ENCODE measurements at places on chromosomes 6 and 20. TPM values are rescaled to one million over a fixed set of nuclear protein-coding genes. Genes with fewer than 3 reads are reported as not detected.

DNA sequence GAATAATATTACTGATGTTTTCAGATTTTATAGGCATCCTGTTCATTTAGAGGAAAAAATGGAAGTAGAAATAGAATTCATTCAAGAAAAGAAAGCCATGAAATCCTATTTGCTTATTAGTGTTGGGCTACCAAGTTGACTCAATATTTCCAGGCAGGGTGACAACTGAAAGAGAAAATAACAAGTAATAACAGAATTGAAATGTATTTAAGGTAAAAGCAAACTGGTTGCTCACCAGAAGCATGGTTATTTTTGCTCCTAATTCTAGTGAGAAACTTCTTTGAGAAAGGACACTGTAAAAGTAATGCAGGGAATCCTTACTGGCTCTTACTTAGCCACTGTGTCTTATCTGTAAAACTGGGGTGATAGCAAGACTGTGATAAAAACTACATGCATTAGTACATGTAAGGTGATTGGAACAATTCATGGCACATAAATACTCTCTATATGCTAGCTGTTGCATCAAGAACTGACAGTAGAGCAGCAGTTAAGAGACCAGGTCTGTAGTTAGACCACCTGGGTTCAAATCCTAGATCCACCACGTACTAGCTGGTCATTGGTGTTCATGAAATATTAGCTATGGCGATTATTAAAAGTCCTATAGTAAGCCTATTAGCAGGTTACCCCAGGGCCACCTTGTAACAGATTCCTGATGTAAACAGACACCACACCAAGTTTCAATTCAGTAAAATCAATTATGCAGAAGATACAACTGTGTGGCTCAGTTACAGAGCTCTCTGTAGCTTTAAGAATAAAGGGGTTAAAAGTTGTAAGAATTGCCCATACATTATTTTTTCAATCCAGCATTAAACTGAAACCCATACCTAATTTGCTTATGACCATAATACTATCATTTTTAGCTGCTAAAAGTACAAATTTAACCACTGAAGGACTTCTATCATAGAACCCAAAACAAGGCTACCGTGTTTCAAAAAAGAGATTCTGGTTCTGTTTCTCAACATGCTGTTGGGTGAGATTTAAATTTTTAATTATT lies 159.2 kb upstream of the COL21A1 start:
- no peak overlapping the region for H3K27ac ChIP-seq
- no peak overlapping the region for H3K4me3 ChIP-seq

- H3K27me3 ChIP-seq = no peaks in the 10 kb centered on the region
- H3K36me3 ChIP-seq = no peaks in the 10 kb centered on the region
- H3K27ac ChIP-seq = no peak overlapping the region
- H3K4me1 ChIP-seq = peaks cover 27% of the 10 kb centered on the region
Measured at GRCh38 chr6:138484018-138484731, 15.1 kb downstream of the NHSL1 start.

DNA sequence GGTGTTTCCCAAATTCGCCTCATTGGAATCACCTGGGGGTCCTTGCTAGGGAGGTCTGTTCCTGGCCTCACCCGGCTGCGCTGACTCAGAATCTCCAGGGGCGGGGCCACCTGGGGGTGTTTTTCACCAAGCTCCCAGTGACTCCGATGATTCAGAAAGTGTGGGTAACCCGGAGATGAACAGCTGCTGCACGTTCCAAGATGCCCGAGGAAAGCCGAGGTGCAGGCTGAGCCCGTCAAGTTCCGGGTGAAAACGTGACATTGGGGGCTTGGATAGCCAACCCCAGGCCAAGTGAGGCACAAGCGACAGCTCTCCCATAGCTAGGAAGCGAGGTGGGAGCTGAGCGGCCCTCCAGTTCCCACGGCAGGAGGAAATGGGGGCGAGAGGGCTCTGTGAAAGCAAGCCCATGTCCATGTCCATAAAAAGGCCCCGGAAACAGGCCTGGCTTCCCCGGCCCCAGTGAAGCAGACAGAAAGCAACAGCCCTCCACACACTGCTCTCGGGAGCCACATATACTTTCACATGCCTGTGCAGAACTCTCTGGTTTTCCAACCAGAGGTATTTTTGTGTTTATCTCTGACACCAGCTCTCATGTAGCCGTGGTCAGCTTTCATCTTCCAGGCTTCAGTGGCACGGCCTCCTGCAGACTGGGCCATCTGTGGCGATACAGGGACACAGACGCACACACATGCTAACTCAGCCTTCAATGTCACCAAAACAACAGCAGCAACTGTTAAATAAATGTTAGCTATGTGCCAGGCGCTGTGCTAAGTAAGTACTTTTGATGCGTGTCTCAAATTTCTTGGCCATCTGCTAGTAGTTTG lies 90.7 kb upstream of the CCDC28A start:
- no peaks in the 10 kb centered on the region for H3K4me1 ChIP-seq
- H3K27ac ChIP-seq = no peak overlapping the region
- no peaks in the 10 kb centered on the region for H3K27me3 ChIP-seq
- DNase-seq = no peak

PRKN gene
- total RNA-seq = 2.8 TPM

DNA sequence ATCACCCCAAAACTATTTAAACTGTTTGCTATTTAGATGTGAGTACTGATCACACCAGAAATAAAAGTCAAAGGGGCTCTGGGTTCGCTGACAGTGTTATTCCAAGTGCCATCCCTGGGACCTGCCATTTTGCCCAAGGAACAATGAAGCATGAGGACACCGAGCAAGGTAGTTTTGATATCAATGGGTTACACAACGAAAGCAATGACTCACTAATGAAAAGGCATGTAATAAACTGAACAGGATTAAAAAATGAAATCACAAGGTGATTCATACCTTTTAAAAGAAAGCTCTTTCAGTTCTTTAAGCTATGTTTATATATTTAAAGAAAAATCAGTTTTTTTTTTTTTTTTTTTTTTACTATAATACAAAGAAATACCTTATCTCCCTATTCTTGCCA lies 102.0 kb downstream of the HS3ST5 start:
- no peaks in the 10 kb centered on the region for H3K27me3 ChIP-seq
- DNase-seq = no peak
- no peaks in the 10 kb centered on the region for H3K4me1 ChIP-seq
- H3K27ac ChIP-seq = no peak overlapping the region
- no peak overlapping the region for H3K4me3 ChIP-seq

DNA sequence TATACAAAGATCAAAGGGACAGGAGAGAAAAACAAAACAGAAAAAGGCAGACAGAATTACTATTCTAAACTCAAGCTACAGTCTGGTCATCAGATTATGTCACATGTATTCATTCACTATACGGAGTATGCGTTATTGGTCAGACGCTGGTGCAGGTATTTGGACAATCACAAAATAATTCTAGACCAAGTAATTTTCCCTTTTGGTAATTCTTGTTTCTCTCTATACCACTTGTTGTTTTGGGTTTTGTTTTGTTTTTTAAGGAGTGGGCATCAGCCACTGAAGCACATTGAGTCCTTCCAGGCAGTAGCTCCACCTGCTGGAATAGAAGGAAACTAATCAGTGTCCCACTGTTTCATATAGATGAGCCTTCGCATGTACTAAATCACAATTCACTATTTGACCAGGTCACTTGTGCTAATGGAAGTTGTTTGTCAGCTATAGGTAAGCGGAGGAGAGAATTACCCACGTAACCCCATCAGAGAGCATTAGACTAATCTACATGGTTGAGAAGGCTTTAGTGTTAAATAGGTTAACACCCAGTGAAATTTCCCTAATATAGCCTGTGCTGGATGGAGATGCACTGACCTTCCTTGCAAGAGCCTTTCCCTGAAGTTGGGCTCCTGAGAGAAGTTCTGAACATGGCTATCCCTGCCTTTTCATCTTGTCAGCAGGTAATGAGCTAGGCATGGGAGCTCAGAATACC lies 77.9 kb downstream of the TNFAIP3 start:
- H3K4me1 ChIP-seq = no peaks in the 10 kb centered on the region
- H3K27me3 ChIP-seq = no peaks in the 10 kb centered on the region
- no peak overlapping the region for H3K27ac ChIP-seq
- DNase-seq = peak; percentile 60
- no peak overlapping the region for H3K4me3 ChIP-seq

DNA sequence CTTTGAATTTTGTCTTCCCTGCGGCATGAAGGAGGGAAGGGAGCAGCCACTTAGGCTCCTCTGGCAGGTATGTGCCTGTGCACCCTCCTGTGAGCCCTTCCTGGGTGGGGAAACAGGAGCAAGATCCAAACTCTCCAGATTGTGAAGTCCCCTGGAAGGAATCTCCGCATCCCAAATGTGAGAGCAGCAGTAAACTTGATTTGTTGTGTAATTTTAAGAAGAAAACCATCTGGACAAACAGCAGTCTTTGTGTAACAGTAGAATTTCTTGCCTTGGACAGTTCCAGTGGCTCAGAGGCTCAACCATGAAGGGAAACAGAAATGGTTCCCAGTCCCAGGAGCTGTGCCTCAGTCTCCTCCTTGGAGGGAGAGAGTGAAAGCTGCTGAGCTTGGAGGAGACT lies 39.7 kb downstream of the CDH26 start:
- H3K27me3 ChIP-seq = no peaks in the 10 kb centered on the region
- no peak for DNase-seq
- peaks cover 4% of the 10 kb centered on the region for H3K4me1 ChIP-seq
- no peak overlapping the region for H3K27ac ChIP-seq
- H3K4me3 ChIP-seq = no peak overlapping the region

SALL4 gene
- total RNA-seq = 274 TPM

DNA sequence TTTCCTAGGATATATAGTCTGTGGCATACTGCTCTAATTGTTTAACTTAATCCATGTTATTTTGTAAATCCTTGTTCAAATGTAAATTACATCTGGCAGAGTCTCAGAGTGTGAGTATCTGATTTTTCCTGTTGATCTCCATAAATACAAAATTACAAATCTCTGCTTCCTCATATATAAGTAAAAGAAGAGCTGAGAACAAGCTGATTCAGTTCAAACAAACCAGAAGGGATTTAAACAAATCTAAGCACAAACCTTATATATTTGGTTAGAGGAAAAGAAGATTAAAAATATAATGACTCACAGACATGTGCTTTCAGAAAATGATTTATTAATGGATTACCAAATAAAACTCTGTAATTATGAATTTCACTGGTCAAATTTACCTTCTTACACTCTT lies 37.3 kb downstream of the KIF13A start:
- H3K27me3 ChIP-seq = no peaks in the 10 kb centered on the region
- H3K4me3 ChIP-seq = no peak overlapping the region
- DNase-seq = no peak
- H3K4me1 ChIP-seq = peaks cover 22% of the 10 kb centered on the region

ARFGEF3 gene
- total RNA-seq = 3.2 TPM

- H3K27ac ChIP-seq = no peak overlapping the region
- no peaks in the 10 kb centered on the region for H3K4me1 ChIP-seq
- no peaks in the 10 kb centered on the region for H3K27me3 ChIP-seq
- no peak overlapping the region for H3K4me3 ChIP-seq
- H3K36me3 ChIP-seq = no peaks in the 10 kb centered on the region
Measured at GRCh38 chr6:46269447-46270229, 98.9 kb upstream of the ENPP5 start.

GRCh38 chr6:114446342-114446741 lies 103.5 kb upstream of the HS3ST5 start:
- no peaks in the 10 kb centered on the region for H3K36me3 ChIP-seq
- H3K4me1 ChIP-seq = peaks cover 6% of the 10 kb centered on the region
- no peak overlapping the region for H3K27ac ChIP-seq

DNA sequence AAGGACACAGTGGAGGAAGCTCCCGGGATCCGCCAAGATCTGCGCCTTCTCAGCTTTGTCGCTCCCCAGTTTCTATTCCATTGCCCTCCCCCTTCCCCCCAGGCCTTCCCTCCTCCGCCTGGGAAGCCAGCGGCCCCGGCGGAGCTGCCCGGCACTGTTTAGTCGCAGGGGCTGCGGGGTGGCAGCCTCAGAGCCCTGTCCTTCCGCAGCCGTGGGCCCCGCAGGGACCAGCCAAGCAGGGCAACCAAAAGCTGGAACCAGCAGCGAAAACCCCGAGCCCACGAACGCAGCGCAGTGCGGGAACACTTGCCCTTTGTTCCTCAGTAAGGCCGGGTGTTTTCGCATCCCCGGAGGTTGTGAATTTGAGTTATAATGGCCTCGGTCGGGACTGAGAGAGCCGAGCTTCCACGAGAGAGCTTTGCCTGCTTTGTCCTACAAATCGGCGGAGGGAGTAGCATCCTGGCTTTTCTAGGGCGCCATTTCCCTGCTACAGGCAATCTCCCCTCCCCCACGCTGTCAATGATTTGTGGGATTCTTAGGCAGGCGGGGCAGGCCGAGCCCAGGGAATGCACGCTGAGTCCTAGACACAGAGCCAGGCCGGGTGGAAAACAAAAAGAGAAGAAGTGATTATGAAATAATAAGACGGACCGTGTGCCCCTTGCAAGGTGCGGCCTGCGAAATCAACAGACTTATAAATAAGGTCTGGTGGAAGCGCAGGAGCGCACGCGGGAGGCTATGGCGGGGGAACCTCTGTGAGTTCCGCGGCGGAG lies 4.0 kb upstream of the TUBB2B start:
- H3K4me3 ChIP-seq = peak overlapping the region; percentile 95
- no peak overlapping the region for H3K27ac ChIP-seq
- H3K36me3 ChIP-seq = no peaks in the 10 kb centered on the region
- peaks cover 22% of the 10 kb centered on the region for H3K4me1 ChIP-seq
- DNase-seq = peak; percentile 92

ELOVL4 gene
- total RNA-seq = 17.2 TPM

DNA sequence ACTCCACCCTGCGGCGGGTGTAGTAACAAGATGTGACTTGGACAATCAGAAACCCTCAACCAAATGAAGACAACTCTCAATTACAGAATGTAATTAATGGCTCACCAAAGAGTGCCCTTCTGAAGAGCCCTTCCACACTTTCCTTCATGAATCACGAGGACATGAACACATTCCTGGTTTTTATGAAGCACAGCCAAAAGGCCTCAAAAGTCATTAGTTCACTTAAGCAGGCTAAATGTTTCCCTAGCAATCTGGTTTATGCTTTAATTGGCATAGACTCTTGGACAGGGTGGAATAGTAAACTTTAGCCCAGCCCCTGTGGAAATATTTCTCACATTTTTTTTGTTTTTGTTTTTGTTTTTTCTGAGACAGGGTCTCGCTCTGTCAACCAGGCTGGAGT lies 20.5 kb downstream of the CPNE5 start:
- DNase-seq = no peak
- no peaks in the 10 kb centered on the region for H3K27me3 ChIP-seq
- no peak overlapping the region for H3K4me3 ChIP-seq
- no peak overlapping the region for H3K27ac ChIP-seq
- H3K4me1 ChIP-seq = peaks cover 28% of the 10 kb centered on the region
- no peaks in the 10 kb centered on the region for H3K36me3 ChIP-seq

PKHD1 gene
- total RNA-seq = 0.04 TPM

ANKRD66 gene
- not detected for total RNA-seq

All from neural progenitor cell (in vitro differentiated cells).